Right kidney (tissue), 9 donors: ENCODE measurements at places on chromosomes 2 and 18.

DNA sequence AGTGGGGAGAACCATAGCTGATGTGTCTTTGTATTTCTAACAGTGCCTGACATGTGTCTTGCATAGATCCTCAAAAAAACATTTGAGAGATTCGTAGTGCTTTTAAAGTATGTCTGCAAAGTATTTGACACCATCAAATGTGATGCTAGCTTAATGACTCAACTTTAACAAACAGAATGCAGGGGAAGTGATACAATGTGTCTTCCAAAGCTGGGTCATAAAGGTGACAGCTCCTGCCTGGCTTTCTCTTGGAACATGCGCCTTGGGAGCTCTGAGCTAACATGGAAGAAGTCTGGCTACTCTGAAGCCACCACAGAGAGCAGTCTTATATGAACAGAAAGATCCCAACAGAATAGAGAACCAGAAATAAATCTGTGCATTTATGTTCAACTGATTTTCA lies 78.2 kb downstream of the C1D start:
- no peak for DNase-seq

DNA sequence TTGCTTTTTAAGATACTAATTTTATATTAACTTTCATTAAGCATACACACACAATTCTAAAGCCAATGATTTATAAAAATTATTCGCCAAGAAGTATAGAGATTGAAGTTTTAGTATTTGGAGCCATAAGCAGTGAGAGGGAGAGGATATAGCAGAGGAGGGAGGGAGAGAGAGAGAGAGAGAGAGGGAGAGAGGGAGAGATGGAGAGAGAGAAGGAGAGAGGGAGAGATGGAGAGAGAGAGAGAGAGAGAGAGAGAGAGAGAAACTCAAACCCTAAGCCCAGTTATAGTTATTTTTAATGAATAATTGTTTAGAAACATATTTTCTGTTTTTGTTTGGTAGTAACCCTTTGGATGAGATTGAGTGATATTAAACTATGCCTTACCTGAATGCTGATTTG lies 5.3 kb downstream of the TWIST2 start:
- DNase-seq: no peak

DNA sequence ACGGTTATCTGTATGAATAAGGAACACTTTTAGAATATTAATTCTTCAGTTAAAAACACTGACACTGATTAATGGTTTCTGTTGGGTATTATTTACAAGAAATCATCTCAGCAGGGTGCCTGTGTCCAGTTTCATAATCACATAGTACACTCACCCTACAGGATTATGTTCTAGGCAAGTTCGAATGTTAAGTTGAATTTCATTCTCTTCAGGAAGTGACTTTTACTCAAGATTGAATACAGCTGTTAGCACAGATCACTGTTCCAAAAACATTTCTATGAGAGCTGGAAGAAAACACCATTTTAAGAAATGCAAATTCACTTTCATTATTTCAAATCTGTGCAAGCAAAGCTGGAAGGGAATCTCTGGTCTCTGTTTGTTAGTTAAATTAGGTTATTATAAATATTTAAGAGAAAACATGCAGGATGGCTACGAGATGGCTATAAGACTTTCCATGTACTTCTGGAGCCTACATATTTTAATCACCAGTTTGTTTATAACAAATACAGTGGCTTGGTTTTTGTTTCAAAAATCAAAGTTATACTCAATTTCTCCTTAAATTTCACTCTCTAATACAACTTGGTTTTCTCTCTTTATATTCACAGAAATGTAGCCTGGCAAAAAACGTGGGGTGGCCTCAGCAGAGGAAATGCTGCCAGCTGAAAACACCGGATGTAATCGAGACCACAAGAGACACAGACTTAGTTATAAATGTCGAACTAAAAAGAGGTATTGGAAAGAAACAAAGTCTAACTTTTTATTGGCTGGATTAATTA lies 65.8 kb downstream of the RBMS1 start:
- peak; percentile 29 for DNase-seq

- DNase-seq: no peak
Measured at GRCh38 chr2:14867853-14868252, 235.3 kb downstream of the LRATD1 start.
